ENCODE measurements at places on chromosomes 6 and 20.

DNA sequence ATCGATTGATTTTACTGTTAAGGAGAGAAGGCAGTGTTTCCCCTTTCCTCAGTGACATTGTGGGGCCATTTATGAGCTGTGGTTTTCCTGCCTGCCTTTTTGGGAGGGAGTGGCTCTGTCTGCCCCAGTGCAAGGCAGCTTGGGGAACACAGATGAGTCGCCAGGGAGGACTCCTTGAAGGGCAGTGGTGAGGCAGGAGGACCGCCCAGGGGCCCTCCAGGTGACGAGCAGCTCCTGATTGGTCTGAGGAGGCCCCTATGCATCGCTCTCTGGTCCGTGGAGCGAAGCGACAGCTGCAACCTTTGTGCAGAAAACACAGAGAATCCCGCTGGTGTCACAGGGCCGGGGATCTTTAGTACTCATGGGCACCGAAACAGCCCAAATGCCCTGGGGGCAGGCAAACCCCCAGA, 100.3 kb downstream of the TMEM242 start:
- no peak for DNase-seq

DNA sequence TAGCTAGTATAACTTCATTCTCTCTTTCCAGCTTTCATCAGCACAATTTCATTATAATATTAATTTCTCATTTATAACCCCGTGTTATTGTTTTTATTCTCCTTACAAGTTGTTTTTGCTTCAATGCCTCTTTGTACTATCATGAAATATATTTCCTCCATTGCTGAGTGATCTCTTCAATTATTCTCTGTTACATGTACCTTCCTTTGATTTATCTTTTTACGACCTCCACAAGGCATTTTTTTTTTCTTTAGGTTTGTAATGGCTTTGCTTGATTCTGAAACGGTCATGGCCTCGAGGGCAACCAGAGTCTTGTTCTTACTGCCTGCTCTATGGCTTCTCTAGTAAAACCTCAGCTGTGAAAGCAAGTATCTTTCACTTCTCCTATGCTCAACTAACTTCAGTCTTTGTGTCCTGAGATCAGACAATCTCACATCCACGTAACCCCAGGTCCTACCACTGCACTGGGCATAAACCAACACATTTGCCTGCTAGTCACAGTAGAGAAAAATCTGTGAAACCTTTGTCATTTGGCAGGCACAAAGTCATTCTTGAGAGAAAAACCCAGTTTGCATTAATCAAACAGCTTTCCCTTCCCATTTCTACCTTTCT, 119.9 kb downstream of the UST start:
- no peak for DNase-seq

GRCh38 chr6:100891079-100891478, 9.9 kb upstream of the ASCC3 start:
- DNase-seq = no peak

- DNase-seq = peak; percentile 75
These were observed 365.7 kb upstream of the EPHA7 start for GRCh38 chr6:93784794-93785693.

- no peak for DNase-seq
These were observed 49.0 kb upstream of the VSTM2L start for GRCh38 chr20:37853823-37854375.

GRCh38 chr6:116238083-116238482, 15.8 kb downstream of the TSPYL4 start:
- no peak for DNase-seq

- DNase-seq = no peak
These were observed 643 bp upstream of the SLC35D3 start for GRCh38 chr6:136921381-136921935.

GRCh38 chr20:20396794-20397193, 28.9 kb downstream of the INSM1 start:
- DNase-seq = no peak

DNA sequence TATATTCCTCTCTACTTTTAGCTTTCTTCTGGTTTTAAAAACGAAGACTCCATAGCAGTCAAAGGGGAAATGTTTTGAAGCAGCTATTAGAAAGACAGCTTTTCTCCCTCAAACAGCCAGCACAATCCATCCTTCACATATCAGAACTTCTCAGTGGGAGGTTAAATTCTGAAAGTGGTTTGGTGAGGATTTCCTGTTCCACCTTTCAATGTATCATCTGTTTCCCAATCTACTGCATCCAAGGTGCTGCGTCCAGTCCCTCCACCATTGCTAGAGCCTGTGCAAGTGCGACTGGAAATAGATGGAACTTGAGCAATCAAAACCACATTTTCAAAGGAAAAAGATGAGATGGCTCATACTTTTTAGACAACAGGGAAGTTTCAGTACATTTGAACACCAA, 508.3 kb upstream of the ARID1B start:
- DNase-seq = no peak

GRCh38 chr6:16716321-16716858, 44.9 kb downstream of the ATXN1 start:
- no peak for DNase-seq

DNA sequence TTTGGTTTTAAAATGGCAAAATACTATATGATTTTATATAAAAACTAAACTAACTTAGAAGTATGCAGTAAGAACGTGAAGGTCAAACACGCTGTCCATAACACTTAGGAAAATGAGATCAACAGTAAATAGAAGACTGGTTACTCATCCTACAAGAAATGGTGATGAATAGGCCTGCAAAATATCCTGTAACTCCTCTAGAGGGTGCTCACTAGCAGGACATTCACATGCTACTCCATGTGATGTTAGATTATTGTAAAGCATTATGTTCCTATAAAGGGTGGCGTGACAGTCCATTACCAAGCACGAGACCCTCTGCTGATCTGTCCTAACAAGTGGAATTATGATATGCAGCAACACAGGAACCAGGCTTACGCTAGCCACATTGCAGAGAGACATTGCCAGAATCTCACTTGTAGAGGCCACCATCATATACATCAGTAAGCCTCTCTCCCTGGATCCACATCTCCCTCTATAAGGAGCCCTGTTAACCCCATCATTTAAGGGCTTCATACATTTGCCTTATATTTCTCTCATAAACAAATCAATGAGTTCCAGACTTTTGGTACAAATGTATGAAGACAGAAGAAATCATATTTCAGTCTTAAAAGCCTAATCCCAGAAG, 18.0 kb upstream of the DEFB129 start:
- peak; percentile 33 for DNase-seq

GRCh38 chr6:109121411-109121810, 26.1 kb downstream of the CEP57L1 start:
- DNase-seq = no peak

- DNase-seq = no peak
These were observed 2.6 kb upstream of the ZSCAN12 start for GRCh38 chr6:28402197-28402596.

- DNase-seq = no peak
These were observed 38.4 kb upstream of the FUCA2 start for GRCh38 chr6:143549949-143550268.

DNA sequence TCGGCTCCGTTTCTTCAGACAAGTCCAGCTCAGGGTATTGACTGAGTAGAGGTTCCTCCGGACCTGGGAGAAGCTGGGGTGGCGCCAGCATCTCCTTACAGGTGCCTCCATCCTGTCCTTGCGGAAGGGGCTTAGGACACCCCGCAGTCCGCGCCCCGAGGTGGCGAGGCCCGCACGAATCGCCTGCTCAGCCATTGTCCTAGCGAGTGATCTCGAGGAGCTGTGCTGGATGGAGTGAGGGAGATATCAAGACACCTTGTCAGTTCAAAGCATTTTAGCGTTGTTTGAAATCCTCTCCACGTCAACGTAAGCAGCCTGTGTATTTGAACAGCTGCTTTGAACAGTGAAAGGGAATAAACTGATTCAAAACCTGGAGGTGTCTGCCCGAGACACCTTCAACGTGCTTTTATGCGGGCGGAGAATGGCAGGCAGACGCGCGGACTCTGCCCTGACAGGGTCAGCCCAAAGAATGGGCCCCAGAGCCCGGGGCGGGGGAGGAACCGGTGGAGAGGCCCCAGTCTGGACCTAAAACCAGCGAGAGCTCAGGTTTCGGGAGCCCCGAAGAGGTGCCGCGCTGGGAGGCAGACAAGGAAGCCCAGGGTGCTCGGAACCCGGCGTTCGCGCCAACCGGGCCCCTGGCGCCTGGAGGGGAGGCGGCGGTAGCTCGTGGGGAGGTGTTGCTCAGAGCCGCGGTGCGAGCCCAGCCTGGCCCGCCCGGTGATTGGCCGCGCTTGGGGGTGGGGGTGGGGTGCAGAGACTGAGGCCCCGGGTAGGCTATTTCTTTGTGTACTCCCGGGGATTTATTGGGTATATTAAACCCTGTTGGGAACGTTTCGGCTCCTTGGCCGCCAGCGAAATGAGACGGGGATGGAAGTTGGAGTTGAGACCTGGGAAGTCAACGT, 3.1 kb upstream of the POU3F2 start:
- no peak for DNase-seq

GRCh38 chr6:143953922-143954321, 54.1 kb downstream of the PLAGL1 start:
- no peak for DNase-seq

DNA sequence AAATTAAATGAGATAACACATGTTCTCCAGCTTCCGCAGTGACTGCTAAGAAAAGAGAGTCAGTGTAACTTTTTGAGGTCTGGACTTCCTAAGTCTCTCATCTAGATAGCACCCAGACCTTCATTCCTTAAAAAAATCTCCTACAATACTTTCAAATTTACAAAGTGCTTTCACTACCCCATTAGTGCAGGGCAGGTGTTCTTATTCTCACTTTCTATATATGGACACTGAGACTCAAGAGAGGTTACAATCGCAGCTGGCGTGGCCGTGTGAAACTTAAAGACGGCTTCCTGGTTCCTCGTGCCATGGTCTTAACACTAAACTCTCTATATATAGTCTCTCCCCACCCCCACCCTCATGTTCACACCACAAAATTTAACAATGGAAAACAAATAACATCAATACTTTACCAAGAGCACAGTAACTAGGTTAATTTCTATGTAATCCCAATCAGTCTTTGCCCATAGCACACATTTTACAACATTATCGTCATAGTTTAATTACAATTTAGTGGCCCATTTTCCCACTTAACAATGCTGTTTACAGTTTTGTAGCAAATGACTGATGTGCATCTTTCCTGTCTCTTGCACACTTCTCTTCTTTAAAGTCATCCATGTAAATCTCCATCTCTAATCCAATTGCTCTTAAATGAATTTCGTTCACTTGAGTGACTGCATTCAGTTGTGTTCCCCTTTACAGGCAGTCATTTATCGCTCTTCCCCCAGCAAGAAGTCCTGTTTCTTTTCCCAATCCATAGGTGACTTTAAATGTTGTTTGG, 78.8 kb upstream of the ARID1B start:
- no peak for DNase-seq

DNA sequence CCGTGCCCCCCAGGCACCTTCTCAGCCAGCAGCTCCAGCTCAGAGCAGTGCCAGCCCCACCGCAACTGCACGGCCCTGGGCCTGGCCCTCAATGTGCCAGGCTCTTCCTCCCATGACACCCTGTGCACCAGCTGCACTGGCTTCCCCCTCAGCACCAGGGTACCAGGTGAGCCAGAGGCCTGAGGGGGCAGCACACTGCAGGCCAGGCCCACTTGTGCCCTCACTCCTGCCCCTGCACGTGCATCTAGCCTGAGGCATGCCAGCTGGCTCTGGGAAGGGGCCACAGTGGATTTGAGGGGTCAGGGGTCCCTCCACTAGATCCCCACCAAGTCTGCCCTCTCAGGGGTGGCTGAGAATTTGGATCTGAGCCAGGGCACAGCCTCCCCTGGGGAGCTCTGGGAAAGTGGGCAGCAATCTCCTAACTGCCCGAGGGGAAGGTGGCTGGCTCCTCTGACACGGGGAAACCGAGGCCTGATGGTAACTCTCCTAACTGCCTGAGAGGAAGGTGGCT, 960 bp downstream of the TNFRSF6B start:
- DNase-seq = no peak

DNA sequence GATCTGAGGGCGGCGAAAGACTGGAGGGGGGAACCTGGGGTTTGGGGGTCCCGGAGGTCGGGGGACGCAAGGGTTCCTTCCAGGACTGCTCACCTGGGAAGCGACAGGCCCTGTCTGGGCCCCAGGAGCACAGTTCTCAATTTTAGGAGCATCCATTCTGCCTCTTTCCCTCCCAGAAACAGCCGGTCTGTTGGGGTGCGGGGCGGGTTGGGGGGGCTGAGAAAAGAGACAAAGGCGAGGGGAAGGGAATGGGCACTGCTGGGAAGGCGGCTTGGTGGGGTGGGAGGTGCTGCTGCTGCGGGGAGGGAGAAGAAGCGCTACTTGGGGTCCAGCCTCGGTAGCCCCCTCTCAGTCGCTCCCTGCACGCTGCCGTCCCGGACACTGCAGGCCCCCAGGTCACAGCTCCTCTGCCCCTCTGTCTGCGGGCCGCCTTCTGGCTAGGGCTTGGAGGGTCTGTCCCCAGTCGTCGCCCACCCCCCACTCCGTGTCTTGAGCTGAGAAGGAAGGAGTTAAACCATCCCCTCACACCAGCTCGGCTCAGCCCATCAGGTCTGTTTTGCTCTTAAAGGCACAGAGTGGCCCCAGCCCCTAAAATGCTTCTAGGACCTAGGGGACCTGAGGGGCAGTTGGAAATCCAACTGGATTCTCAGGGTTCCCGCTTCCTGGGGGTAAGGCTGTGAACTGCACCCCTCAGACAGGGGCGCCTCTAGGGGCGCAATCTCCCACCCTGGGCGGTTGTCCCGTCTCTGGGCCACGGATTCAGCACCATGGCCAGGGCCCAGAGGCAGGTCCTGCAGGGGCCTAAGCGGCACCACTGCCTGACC, 690 bp downstream of the GDAP1L1 start:
- DNase-seq = peak; percentile 3

- peak; percentile 33 for DNase-seq
These were observed 57.1 kb downstream of the KIZ start for GRCh38 chr20:21182832-21183563.

GRCh38 chr6:40520084-40520483, 67.1 kb downstream of the LRFN2 start:
- DNase-seq = no peak

- DNase-seq = no peak
These were observed 1418.5 kb downstream of the KHDRBS2 start for GRCh38 chr6:60867548-60867947.

- peak; percentile 42 for DNase-seq
These were observed 7.8 kb upstream of the BTN3A1 start for GRCh38 chr6:26394289-26394688.

DNA sequence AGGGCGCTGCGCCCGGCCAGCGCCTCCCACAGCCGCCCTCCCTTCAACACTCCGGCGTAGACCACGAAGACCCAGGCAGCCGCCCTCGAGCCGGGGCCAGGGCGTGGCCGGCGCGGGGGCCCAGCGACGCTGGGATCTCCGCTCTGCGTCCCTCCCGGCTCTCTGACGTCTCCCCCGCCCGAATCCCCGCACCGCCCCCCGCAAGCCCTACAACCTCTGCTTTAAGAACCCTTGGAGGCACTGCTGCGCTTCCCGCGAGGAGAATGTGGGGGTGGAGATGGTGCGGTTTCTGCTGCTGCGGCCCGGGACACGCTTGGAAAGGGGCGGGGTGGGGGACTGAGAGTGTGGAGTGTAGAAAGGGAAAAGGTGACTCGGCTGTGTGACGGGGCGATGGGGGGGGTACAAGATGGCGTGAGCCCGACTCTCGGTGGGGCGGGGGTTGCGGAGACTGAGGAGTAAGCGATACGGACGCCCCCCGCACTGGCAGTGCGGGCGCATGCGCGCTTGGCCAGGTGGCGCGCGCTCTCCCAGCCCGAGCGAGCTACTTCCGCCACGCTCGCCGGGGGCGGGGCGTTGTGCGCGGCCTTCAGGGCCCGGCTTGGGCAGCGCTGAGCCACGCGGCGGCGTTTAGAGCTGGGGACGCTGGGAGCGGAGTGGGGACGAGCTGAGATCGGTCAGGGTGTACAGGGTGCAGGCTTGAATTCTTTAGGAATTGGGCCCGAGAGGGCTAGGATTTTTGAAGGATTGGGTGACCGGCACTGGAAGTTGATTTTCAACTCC, at the start of gene SUPT3H:
SUPT3H (minus strand) TSS at position 381 of the 780 bp plus-strand sequence.
- DNase-seq = peak; percentile 75

Measured in astrocyte of the cerebellum (primary cell).